LoVo (cell line): ENCODE measurements at places on chromosomes 4 and X.

DNA sequence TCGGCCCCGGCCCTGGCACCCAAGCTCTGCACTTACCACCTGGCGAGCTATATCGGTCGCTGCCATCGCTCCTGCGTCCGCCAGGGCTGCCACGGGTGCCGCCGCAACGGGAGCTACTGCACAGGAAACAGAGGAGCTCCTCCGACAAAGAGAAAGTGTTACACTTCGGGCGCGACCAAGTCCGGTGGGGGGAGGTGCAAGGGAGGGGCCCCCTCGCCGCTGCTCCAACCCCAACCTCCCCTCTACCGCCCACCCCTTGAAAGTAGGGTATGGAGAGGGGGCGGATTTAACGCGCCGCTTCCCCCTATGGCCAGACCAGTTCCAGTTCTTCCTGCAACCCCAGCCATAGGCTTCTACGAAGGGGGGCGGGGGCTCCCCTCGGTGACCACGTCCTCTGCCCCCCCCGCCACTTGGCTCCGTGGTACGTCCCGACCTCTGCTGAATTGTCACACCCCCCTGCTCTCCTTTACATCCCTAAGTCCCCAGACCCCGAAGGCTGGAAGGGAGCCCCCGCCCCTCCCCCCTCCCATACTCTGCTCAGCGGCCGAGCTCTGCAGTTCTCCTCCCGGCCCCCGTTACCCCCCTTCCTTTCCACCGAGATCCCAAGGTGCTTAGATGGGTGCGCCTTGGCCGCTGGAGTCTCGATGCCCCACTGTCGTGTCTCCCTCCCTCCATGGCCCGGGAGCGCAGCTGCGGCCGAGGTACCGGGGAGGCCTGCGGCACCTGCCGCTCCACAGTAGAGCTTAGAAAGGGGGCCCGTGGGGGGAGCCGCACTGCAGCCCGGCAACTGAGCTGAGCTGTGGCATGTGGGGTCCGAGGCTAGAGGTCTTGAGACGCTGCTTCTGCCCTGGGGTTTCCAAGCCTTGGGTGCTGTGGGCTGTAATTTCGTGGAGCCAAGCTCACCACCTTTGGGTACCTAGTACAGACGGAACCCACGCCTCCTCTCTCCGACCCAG is at the start of gene SEPTIN6:
TSS of gene SEPTIN6 (minus strand) at position 129 of the 956 bp plus-strand sequence. CDS start at position 66, 63 bp downstream.
- peak; percentile 10 for DNase-seq

DNA sequence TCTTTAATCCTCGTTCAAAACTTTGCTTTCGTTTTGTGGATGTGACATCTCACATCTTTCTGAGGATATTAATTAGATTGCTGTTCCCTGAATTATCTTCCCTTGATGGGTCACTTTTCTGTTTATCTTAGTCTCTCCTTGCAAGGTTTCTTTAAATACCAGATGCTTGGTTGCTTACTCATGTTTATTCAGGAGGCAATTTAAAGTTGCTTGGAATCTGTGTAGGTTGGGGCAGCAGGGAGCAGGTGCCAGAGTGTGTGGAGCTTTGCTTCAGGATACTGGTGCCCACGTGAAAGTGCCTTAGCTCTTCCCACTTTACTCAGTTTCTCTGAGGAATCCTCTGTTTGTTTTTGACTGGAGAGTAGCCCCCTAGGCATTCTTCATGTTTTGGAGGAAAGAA is 24.0 kb downstream of the ANAPC4 start:
- no peak for DNase-seq

DNA sequence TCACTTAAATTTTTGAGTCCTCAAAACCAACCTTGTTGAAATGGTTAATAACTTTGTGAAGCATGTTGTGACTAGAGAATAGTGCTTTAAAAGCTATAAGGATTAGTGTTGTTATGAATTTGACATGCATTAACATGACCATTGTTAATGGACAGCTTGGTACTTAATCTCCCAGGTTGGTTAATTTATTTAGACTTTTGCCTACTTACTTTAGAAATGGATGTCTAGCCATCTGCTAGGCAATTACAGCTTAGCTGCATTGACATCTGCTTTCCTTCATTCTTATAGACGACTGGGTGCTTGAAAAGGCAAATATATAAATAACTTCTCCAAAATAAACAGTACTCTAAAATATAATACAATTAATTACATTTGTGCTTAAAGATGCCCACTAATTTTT is 368.0 kb downstream of the CCSER1 start:
- DNase-seq: no peak

- DNase-seq: no peak
Observed at GRCh38 chrX:42460706-42461105, 317.3 kb downstream of the PPP1R2C start.
